Kidney tubule cell (primary cell): ENCODE measurements at places on chromosomes 5 and 9.
A peak's percentile ranks its signal among the peaks of the same experiment; 100 is the strongest.

- DNase-seq: no peak
Observed at GRCh38 chr9:19495186-19496028, 86.6 kb downstream of the ACER2 start.

DNA sequence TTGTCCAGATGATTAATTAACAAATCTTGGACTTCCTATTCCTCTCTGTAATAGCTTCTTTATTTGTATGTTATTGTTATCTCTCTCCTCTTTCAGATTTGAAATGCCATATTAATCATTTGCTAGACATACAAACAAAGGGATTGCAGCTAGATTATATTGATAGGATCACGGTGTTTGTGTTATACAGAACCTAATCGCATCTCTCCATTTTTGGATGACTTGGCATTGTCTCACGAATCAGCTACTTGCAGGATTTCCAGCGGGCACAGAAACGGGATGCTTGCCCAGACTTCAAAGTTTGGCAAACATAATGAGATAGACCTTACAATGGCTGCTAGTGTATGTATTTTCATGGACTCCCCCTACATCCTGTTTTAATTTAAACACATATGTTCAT, 368.1 kb downstream of the TLE4 start:
- DNase-seq: no peak

GRCh38 chr9:113454914-113455761, 8.4 kb upstream of the RGS3 start:
- peak; percentile 74 for DNase-seq

DNA sequence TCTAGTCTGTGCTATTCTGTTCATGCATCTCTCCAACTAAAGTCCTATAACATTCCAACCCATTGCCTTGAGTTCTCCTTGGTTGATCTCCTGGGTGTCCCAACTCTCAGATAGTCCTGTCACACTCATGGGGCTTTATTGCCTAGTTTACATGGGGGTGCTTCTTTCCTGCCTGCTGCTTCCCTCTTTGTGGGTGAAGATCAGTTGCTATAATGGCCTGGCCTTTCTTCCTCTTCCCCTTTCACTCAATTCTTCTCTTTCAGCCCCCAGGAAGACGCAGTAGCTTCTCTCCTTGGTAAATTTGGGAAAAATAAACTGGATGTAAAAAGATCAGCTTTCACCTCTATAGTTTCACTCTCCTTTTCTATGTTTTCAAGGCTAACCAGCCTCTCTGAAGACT, 66.5 kb downstream of the PTCD2 start:
- DNase-seq: no peak

GRCh38 chr5:127609011-127609410, 39.9 kb upstream of the CTXN3 start:
- no peak for DNase-seq

- no peak for DNase-seq
Observed at GRCh38 chr5:5784101-5784500, 361.6 kb downstream of the ICE1 start.

GRCh38 chr5:143806579-143806978, 5.4 kb upstream of the HMHB1 start:
- peak; percentile 42 for DNase-seq

DNA sequence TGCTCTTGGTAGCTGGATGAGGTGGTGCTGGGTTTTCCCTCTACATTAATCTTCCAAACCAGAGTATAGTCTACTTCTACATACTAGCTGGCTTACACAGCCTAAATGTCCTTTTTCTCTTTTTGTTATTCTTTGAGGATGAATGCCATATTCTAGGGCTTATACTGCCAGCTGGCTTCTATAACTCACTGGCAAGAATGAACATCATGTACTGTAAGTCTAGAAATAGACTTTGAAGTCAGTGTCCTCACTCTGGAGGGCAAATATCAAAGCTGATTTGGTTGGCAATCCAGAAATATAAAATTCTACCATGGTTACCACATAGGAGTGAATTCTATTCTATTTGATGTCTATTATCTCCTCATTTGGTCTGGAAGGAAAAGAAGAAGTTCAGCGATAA, 251.7 kb upstream of the TYRP1 start:
- no peak for DNase-seq

DNA sequence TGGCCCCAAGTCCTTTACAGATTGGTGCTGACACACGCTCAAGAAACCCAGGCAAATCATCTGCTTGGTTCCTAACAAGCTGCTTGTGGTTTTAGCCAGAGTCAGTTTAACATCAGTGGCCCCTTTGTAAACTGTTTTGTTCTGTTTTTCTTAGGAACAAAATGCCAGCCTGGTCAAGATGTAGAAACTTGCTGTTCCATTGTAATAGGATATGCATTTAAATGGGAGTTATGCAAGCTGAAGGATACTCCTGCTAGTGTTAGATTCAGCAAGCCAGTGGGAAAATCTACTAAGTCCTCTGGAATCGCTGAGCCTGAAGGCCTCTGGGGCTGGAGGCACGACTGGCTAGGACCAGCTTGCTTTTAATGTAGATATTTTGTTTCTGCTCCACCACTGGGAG, 391.1 kb downstream of the TLE4 start:
- DNase-seq: no peak
